HCT116 (cell line): ENCODE measurements at places on chromosomes 6 and 20.

- no peak for DNase-seq
Measured at GRCh38 chr6:136701045-136701444, 91.2 kb downstream of the MAP3K5 start.

DNA sequence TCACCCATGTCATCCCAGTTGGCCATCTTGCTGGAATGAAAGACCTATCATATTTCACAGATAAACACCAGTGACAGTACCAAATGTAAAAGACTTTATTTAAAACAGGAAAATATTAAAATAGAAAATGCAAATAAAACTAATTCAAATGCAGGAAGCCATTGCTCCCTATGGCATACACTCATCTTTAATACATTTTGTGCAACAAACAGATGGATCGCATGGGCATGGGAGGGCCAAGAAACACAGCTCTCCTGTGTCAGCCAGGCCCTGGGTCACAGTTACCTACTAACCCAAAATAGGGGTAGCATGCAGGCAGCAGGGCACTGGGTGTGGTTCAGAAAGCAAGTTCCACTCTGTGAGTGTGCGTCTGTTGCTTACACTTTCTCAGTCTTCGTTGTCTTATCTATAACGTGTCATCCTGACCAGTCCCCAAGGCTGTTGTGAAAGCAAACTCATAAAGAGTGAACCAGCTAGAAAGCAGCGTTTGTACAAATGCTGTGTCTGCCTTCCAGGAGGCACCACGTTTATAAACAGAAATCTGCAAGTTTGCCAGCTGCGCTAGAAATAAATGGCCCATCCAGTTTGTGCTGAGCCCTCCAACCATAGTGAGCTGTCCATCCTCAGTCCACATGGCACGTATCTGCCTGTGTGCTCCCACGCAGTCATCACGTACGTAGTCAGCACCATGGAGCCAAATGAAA, 180.5 kb downstream of the SYNDIG1 start:
- no peak for DNase-seq

DNA sequence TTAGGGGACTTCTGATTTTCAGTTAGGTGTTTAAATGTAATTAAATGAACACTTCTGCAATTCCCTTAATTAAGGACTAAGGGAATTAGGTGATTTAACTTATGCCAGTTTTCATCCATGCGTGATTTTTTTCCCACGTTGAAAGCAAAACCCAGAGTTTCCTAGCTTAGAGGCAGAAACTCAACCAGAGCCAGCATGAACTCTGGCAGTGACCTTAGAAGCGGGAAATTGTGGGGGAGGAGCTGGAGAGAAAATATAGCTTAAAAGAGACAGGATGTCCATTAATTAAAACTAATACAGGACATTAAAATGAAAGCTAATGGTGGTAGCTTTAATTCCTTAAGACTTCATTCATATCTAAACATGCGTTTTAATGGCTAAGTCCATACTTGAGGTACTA, 41.6 kb downstream of the IYD start:
- DNase-seq = no peak

DNA sequence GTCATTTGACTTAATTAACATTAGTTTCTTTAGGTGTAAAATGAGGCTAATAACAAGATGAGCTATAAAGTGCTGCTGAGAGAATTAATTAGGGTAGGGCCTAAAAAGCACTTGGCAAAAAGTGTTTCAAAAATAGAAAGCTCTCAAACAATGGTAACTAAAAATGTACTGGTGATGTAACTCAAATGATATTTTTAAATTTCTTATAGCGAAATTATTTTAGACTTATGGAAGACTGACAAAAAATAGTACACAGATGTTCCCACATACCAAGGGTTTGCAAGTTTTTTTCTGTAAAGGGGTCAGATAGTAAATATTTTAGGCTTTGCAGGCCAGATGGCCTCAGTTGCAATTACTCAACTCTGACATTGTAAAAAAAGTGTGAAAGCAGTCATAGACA, 190.7 kb upstream of the UFL1 start:
- no peak for DNase-seq

GRCh38 chr20:732727-733126, 35.6 kb downstream of the SLC52A3 start:
- DNase-seq = no peak

DNA sequence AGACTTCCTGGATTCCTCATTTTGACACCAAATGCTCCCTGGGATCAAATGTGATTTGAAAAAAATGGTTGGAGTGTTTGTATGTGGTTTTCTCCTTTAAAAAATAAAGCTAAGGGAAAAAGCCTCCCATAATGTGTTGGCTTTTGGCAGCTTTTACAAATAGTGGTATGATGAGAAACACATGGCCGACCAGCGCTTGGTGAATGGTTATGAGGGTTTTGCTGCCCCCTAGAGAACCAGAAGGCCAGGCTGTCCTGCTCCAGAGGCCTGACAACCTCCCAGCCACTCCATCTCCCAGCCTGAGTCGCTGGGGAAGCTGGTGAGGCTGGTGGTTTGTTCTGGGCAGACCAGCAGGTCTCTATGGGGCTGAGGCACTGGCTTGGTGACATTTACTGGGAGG, 69.3 kb downstream of the CLIC5 start:
- no peak for DNase-seq

DNA sequence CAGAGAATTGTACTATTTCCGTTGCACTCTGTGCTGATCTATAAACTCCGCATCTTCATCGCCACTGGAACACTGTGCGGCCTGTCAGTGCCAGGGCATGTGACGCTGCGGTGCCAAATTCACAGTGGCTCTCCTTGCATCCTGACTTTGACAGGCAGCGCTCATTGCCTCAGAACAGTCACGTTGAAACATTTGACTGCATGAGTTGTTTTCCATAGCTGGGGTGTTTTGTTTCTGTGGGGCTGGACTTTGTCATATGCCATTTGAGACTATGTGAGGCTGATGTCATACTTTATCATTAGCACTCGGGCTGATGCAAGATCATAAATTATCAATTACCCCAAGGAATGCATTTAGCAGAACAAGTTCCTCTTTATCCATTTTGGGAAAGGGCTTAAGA, 32.7 kb downstream of the CFAP61 start:
- no peak for DNase-seq

- DNase-seq = no peak
Measured at GRCh38 chr20:53945478-53945877, 124.9 kb downstream of the BCAS1 start.

GRCh38 chr6:136337121-136337520, 47.5 kb upstream of the BCLAF1 start:
- no peak for DNase-seq

GRCh38 chr20:48875233-48875913, 46.1 kb upstream of the ARFGEF2 start:
- no peak for DNase-seq

GRCh38 chr6:5723841-5724691, 282.7 kb downstream of the NRN1 start:
- DNase-seq = no peak

DNA sequence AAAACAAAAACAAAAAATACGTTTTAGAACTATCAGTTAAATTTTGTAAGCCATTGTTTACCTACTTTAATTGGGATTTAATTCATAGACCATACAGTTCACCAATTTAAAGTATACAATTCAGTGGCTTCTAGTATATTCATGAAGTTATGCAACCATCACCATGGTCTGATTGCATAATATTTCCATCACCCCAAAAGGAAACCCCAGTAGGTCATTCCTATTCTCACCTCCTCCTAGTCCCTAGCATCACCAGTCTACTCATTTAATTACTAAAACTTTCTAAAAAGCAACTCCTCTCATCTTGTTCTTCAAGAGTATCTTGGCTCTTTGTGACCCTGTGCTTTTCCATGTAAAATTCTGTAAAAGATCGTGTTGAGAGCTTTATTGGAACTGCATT, 60.2 kb downstream of the ASXL1 start:
- DNase-seq = no peak

DNA sequence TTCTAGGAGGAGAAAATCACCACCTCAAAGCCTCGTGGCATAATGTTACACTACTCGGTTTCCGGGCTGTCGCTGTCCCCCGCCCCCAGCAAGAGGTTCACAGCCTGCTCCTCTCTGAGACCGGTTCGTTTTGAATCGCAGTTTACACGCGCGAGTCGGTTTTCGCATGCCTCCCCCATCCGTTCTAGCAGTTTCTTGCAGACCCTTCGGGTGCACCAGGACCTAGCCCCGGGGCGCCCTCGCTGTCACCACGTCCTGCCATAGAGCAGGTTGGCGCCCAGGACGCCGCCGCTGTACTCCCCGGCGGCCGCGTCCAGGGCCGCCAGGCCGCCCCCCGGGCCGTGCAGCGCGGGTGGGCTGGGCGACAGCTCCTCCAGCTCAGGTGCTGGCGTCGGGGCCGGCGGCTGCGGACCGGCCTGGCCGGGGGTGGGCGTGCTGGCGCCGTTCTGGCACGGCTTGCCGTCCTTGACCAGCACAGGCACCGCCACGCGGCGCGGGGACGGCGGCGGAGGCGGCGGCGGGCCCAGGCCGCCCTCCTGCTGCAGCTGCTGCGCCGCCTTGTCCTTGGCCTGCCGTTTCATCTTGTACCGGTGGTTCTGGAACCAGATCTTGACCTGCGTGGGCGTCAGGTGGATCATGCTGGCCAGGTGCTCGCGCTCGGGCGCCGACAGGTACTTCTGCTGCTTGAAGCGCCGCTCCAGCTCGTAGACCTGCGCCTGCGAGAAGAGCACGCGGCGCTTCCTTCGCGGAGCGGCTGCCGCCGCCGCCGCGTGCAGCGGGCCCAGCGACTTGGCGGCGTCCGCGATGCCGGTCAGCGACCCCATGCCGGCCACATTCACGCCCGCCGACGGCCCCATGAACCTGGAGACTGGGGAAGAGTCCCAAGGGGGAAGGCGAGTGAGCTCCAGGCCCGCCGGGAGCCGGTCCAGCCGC, 1.4 kb downstream of the NKX2-4 start:
- DNase-seq = no peak

- no peak for DNase-seq
Measured at GRCh38 chr6:169779092-169779815, 27.8 kb downstream of the ERMARD start.

- DNase-seq = no peak
Measured at GRCh38 chr6:24887545-24888140, 48.1 kb downstream of the RIPOR2 start.

- DNase-seq = no peak
Measured at GRCh38 chr6:19837511-19838441, 606 bp downstream of the ID4 start.

DNA sequence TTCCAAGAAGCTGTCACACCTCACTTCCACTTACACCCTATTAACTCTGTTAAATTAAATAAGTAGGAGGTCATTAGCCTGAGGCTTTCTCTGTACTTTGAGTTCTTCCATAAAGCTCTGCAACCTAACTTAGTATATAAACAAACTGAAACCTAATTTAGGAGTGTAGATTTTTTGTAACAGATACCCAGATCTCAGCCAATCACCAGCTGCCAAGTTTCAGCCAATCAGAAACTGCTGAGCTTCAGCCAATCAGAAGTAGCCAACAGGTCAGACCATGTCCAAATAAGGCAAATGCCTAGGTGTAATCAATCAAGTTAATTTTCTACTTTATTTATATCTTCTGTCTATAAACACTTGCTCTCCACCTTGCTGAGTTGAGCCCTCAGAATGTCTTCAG, 142.7 kb upstream of the SULF2 start:
- DNase-seq = no peak

DNA sequence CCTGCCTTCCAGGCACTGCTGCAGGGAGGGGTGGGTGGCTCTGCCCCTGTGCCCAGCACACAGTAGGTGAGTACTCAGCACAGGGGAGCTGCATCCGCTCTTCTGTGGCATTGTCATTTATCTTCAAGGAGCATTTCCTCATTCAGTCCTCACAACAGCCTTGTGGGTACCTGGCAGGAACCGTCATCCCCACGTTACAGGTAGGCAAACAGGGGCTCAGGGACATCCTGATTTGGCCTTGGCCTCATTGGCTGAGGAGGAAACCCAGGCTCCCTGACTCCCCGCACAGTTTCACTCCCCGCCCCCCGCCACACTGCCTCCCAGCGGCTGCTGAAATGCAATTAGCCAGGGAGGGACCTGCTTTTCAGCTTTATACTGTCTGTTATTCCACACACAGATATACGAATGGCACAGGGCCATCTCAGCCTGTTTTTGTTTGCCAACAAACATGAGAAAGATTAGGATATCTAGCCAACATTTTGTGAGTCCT, 24.2 kb upstream of the PNPLA1 start:
- no peak for DNase-seq

GRCh38 chr20:25340380-25340779, 50.3 kb downstream of the ABHD12 start:
- no peak for DNase-seq

GRCh38 chr6:43284991-43285781, 12.9 kb upstream of the SLC22A7 start:
- DNase-seq = no peak

DNA sequence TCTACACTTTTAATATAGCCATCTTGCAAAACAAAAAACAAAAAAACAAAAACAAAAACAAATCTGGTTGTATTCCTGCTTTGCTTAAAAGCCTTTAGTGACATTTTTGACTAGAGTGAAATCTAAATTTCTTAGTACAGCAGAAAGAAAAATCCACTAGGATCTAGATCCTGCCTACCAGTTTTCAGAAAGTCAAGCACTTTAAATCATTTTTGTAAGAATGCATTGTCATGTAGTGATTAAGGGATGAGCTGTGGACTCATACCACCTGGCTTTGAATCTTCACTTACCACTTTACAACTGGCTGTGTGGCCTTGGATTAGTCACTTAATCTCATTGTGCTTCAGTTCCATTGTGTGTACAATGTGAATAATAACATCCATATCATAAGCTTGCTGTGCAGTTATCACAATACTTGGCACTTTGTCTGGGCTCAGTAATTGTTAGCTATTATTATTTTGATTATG, 4.0 kb downstream of the MKKS start:
- DNase-seq = no peak

GRCh38 chr6:156729248-156729647, 47.9 kb upstream of the ARID1B start:
- peak; percentile 26 for DNase-seq

GRCh38 chr6:136547336-136547735, 2.9 kb downstream of the MAP7 start:
- DNase-seq = peak; percentile 21

- no peak for DNase-seq
Measured at GRCh38 chr6:3878048-3878666, 29.0 kb downstream of the FAM50B start.

DNA sequence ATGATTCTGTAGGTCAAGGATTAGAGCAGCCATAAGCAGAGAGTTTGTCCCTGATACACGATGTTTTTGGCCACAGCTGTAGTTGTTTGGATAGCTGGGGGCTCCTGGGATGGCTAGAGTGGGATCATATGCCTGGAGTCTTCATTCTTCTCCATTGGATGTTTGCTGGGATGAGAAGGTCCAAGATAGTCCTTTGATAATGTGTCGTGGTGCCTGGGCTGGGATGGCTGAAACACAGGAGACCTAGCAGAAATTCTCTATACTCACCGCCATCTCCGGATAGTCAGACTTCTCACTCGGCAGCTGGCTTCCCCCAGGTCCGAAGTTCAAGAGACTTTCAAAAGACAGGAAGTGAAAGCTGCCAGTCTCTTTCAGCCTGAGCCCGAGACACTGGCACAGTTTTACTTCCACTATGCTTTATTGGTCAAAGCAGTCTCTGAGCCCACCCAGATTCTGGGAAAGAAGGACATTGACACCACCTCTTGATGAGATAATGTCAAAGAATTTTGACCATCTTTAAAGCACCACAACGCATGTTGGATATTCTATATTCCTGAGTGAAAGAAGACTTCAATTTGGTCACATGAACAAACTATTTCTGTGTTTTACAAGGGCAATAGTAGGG, 16.0 kb downstream of the MARCKS start:
- no peak for DNase-seq
